Activated CD8-positive, alpha-beta memory T cell treated with anti-CD3 and anti-CD28 coated beads for 4 hours (primary cell): ENCODE measurements at places on chromosomes 7 and 10.

GRCh38 chr7:36348256-36348655, 41.4 kb upstream of the ANLN start:
- no peak for DNase-seq

DNA sequence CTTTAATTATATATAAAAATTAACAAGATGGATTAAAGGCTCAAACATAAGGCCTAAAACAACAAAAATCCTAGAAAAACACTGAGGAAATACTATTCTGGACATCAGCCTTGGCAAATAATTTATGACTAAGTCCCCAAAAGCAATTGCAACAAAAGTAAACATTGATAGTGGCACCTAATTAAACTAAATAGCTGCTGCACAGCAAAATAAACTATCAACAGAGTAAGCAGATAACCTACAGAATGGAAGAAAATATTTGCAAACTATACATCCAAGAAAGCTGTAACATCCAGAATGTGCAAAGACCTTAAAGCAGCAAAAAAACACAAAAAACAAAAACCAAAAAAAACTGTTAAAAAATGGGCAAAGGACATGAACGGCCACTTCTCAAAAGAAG, 384.0 kb upstream of the SEMA3D start:
- no peak for DNase-seq

GRCh38 chr7:158789842-158790241, 39.5 kb downstream of the ESYT2 start:
- DNase-seq: no peak

GRCh38 chr10:99709480-99710229, 22.3 kb downstream of the COX15 start:
- DNase-seq: no peak

DNA sequence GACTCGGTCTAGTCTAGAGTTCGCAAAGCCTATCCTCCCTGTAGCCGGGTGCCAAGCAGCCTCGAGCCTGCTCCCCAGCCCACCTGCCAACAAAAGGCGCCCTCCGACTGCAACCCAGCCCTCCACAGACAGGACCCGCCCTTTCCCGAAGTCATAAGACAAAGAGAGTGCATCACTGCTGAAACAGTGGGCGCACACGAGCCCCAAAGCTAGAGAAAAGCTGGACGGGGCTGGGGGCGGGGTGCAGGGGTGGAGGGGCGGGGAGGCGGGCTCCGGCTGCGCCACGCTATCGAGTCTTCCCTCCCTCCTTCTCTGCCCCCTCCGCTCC, 622 bp upstream of the COL1A2 start:
- no peak for DNase-seq

GRCh38 chr10:101263150-101263752, 34.0 kb upstream of the LBX1 start:
- no peak for DNase-seq
